Left ventricle myocardium inferior (tissue), 1 donor: ENCODE measurements at places on chromosomes 4 and X. TPM values are rescaled to one million over a fixed set of nuclear protein-coding genes. Genes with fewer than 3 reads are reported as not detected.
A peak's percentile ranks its signal among the peaks of the same experiment; 100 is the strongest.

DNA sequence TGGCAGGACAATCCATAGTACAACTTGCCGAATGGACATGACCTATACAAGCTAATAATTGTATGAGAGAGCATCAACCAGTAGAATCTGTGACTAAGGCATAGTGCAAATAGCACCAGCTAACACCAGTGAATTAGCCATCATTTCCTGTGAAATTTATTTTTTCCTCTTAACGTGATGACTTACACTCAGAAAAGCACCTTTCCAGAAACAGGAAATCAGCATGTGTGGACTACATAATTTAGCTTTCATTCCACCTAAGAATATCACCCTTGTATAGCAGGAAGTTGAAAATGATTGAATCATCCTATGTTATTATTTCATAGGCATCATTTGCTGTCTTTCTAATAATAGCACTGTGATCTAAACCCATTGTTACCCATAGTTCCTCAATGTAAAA, 1393.4 kb upstream of the PCDH7 start:
- no peaks in the 10 kb centered on the region for H3K36me3 ChIP-seq
- no peak overlapping the region for H3K4me3 ChIP-seq
- no peaks in the 10 kb centered on the region for H3K27me3 ChIP-seq

DNA sequence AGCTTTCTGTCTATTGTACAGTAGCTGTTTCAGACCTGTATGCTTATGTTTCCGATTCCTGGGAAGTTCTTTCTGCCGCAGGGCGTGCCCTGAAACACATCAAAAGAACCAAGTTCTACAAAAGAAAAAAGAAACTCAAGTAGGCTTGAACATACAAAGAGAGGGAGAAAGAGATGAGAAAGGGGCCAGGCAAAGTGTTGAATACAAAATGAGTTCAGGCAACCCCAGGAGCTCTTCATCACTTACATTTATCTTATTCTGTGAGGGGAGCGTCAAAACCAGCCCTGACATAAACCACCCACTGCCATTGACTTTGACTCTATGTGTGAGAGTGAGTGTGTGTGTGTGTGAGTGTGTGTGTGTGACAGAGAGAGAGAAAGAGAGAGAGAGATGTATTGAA, 26.5 kb upstream of the ATOH1 start:
- no peak overlapping the region for H3K4me3 ChIP-seq
- no peaks in the 10 kb centered on the region for H3K4me1 ChIP-seq
- H3K27ac ChIP-seq, result no peak overlapping the region
- H3K27me3 ChIP-seq, result no peaks in the 10 kb centered on the region
- no peaks in the 10 kb centered on the region for H3K36me3 ChIP-seq

DNA sequence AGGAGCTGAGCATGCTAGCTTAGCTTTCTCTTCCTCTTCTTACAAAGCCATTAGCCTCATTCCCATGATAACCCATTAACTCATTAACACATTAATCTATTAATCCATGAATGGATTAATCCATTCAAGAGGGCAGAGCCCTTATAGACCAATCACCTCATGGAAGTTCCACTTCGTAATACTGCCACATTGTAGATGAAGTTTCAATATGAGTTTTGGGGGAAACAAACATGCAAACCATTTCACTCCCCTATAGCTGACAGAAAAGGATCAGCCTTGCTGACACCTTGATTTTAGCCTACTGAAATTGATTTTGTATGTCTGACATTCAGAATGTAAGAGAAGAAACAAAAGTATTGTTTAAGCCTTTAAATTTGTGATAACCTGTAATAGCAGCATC, 251.8 kb upstream of the GALNTL6 start:
- H3K27me3 ChIP-seq, result no peaks in the 10 kb centered on the region
- no peaks in the 10 kb centered on the region for H3K36me3 ChIP-seq
- no peak for DNase-seq

DNA sequence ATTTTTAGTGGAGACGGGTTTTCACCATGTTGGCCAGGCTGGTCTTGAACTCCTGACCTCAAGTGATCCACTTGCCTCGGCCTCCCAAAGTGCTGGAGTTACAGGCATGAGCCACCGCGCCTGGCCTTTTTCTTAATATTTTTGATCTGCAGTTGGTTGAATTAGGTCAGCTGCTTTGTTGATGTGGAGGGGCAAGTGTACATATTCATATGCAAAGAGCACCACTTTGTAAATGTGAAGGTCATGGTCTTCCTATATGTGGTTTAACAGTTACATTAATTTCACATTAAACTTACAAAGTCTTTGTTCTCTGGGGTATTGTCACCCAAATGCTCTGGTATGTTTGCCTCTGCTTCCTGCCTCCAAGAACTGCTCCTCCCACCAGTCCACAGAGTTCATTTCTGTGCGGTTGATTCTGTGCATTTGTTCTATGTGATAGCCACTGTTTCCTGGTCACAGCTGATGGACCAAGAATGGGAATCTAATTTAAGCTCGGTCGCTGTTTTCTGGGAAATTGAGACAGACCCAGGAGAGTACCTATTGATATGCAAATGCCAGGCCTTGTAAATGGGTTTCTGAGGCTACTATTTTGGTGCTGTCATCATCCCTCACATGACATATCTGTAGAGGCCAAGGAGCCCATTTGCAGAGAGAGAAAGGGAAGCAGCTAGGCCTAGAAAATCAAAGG, 26.9 kb upstream of the HPSE start:
- H3K4me3 ChIP-seq, result no peak overlapping the region
- no peaks in the 10 kb centered on the region for H3K4me1 ChIP-seq
- no peaks in the 10 kb centered on the region for H3K27me3 ChIP-seq
- H3K36me3 ChIP-seq, result no peaks in the 10 kb centered on the region
- DNase-seq, result no peak
- no peak overlapping the region for H3K27ac ChIP-seq

The UGT2B11 gene
- total RNA-seq, result not detected

- H3K4me3 ChIP-seq, result peak overlapping the region; percentile 71
- H3K4me1 ChIP-seq, result peaks cover 11% of the 10 kb centered on the region
- no peak overlapping the region for H3K27ac ChIP-seq
- peaks cover 8% of the 10 kb centered on the region for H3K27me3 ChIP-seq
Observed at GRCh38 chrX:53318766-53319353, 37.5 kb upstream of the IQSEC2 start.

DNA sequence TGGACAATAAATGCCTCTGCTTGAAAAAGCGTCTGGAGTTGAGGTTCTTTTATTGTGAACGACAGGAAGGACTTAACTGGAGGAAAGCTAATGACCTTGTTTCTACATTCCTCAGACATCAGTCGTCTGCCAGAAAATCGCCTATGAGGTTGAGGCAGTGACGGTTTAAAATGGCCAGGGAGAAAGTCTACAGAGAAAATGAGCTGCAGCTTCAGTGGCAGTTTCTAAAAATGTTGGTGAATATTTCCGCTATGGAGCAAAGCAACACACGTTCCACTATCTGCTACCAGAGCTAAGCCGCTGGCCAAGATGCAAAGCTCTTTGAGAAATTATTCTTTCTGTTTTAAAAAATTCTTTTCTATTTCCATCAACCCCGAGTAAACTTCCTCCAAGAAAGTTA, 116.9 kb upstream of the GALNT7 start:
- peaks cover 5% of the 10 kb centered on the region for H3K27me3 ChIP-seq
- DNase-seq, result no peak
- H3K27ac ChIP-seq, result peak overlapping the region; percentile 53
- peaks cover 4% of the 10 kb centered on the region for H3K4me1 ChIP-seq
- peak overlapping the region; percentile 39 for H3K4me3 ChIP-seq

DNA sequence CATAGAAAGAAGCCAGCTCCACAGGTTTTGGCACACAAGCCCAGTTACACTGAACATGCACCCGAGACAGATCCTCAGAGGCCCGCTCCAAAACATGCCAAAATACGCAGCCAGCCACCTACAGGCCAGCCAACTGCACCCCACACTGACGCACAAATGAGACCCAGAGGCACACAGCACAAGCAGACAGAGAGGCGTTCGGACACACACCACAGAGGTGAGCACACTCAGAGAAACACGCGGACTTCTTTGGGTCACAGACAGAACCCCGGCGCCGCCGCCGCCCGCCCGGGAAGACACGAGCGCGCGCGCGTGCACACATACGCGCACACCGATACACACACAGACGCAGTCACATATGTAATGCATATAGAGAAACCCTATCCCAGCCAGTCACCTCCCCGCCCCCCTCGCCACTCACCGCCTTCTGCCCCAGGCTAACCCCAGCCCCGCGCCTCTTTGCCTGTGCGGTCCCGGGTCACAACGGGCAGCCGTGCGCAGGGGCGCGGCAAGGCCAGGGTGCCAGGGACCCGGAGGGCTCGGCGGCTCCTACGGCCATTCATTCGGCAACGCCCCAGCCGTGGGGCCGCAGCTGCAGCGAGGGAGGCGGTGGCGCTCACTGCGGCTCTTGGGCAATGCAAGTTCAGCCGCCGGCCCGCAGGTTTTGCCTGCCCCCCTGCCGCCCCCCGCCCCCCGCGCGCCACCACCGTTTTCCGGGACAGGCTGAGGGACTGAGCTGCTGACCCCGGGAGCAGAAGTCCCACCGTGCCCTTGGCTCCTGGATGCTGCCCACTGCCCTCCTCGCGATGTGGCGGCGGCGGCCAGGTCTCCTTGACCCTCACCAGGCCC, 553 bp downstream of the SEPTIN6 start:
- no peaks in the 10 kb centered on the region for H3K36me3 ChIP-seq
- peak overlapping the region; percentile 81 for H3K4me3 ChIP-seq
- H3K4me1 ChIP-seq, result peaks cover 3% of the 10 kb centered on the region
- H3K27ac ChIP-seq, result peak overlapping the region; percentile 76

DNA sequence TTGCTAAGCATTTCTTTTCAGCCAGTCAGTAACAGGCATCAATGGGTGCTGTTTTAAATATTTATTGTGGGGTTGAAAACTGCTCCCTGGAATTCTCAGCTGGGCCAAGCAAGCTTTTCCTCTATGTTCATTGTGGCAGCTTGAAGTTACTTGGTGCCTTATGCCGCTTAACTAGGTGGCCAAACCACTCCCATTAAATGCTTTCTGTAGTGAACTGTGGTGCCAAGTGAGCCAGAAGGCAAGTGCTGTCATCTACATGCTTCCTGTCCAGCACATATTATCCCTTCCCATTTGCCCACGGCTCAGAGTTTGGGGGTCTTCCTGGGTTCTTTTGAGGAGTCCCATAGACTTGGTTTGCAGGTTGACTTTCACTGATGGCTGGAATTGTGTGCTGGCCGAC, 64.8 kb downstream of the TAB3 start:
- no peaks in the 10 kb centered on the region for H3K27me3 ChIP-seq
- H3K36me3 ChIP-seq, result no peaks in the 10 kb centered on the region
- H3K27ac ChIP-seq, result no peak overlapping the region
- H3K4me1 ChIP-seq, result no peaks in the 10 kb centered on the region
- no peak for DNase-seq

- H3K27me3 ChIP-seq, result no peaks in the 10 kb centered on the region
- no peaks in the 10 kb centered on the region for H3K4me1 ChIP-seq
- DNase-seq, result no peak
- no peak overlapping the region for H3K27ac ChIP-seq
- H3K36me3 ChIP-seq, result no peaks in the 10 kb centered on the region
- no peak overlapping the region for H3K4me3 ChIP-seq
Observed at GRCh38 chrX:108186811-108187210, 95.2 kb downstream of the ATG4A start.

The TEX13D gene
- not detected for total RNA-seq

The DNAAF6 gene
- total RNA-seq, result not detected

DNA sequence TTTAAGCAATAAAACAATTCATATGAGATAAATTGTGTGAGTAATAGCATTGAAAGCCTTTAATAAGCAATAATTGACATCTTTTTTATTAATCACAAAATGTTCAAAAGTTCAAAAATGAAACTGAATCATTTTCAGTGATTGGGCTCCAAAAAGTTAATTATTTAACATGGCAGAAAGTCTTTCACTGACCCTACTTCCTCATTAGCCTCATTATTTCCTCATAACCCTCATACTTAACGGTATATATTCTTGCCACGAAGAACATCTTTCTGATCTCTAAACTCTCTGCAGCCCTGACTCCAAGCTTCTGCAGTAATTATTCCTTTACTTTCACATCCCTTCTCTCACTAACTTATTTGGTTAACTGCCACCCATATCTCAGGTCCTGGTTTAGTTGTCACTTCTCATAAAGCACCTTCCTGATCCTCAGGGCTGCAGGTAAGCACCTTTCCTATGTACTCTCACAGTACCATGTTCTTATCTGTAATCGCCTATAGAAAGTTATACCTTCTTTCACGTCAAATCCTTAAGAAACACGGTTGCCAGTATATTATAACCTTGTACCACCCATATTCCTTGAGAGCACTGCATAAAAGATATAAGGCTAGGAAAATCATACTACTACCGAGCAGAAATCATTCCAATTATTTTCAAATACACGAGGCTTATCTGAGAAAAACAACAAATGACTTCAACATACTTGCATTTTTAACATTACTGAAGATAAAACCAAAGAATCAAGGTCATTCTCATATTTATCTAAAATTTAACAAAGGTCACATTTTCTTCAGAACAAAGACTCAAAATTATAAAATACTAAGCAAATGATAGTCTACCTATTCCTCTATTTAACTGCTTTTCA, 72.2 kb downstream of the PPP3CA start:
- no peak for DNase-seq
- H3K4me1 ChIP-seq, result peaks cover 40% of the 10 kb centered on the region
- H3K4me3 ChIP-seq, result no peak overlapping the region
- H3K27ac ChIP-seq, result no peak overlapping the region

- H3K4me1 ChIP-seq, result no peaks in the 10 kb centered on the region
- no peak for DNase-seq
- no peaks in the 10 kb centered on the region for H3K36me3 ChIP-seq
- no peaks in the 10 kb centered on the region for H3K27me3 ChIP-seq
Observed at GRCh38 chrX:9420275-9421265, 44.3 kb upstream of the TBL1X start.

The OPHN1 gene
- 5.0 TPM for total RNA-seq

- no peaks in the 10 kb centered on the region for H3K36me3 ChIP-seq
- H3K27ac ChIP-seq, result no peak overlapping the region
- no peak for DNase-seq
- H3K27me3 ChIP-seq, result no peaks in the 10 kb centered on the region
- no peaks in the 10 kb centered on the region for H3K4me1 ChIP-seq
Observed at GRCh38 chr4:55707507-55707906, 71.4 kb upstream of the NMU start.

The HEPH gene
- total RNA-seq, result 26.2 TPM

The ADGRA3 gene
- 26.9 TPM for total RNA-seq

DNA sequence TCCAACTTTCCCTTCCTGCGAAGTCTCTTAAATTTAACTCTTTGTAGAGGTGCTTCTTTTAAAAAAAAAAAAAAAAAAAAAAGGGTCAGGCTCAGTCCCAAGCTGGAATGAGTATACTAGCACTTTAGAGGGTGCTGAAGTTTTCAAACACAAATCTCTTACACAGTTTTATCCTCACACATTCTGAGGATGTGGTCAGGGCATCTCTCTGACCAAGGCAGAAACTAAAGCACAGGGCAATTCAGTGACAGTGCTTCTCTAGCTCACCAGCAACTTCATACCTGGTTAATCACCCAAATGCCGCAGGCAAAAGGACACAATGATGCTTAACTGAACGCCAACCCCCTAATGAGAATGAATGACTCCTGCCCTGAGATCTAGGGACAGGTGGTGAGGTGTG, 9.8 kb upstream of the PGM2 start:
- no peak overlapping the region for H3K27ac ChIP-seq
- H3K36me3 ChIP-seq, result no peaks in the 10 kb centered on the region
- DNase-seq, result no peak
- H3K27me3 ChIP-seq, result no peaks in the 10 kb centered on the region

The HMX1 gene
- total RNA-seq, result not detected

The DNAJB14 gene
- 16.4 TPM for total RNA-seq

The XAGE2 gene
- total RNA-seq, result not detected
